ENCODE measurements at places on chromosomes 2 and 18.

GRCh38 chr2:118721817-118722551 lies 125.5 kb downstream of the EN1 start:
- no peak for DNase-seq

DNA sequence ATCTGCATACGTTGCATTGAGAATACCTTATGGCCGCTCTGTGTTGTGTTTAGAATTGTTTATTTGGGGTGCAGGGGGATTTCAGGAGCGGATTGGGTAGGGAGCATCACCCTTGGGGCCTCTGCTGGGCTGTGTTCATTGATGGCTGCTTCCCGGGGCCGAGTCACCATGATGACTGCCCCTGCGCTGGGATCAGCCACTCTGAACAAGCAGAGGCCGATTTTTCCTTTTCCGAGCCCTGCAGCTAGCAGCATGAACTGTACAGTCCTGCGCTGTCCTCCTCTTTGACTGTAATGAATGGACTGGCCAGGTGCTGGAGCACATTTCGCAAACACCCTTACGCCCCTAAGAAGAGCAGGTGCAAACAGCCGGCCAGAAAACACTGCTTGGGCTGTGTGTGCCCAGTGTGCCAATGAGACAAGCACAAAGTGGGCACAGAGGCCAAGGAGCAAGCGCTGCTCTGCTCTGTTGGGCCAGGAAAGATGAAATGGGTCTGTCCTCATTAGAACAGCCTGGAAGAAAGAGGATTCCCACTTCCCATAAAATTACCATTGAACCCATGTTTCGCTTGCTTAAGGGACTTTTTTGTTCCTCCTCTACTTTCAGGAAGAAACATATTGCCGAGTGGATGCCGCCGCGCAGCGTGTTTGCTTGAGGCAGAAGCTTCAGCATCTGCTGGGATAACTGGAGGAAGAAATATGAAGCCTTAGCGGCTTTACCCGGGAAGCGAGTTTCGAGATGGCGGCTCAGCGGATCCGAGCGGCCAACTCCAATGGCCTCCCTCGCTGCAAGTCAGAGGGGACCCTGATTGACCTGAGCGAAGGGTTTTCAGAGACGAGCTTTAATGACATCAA lies 82.7 kb downstream of the SH3BP4 start:
- no peak for DNase-seq

- no peak for DNase-seq
Observed at GRCh38 chr18:76306685-76307292, 188.3 kb downstream of the ZNF516 start.

- DNase-seq, result no peak
Observed at GRCh38 chr18:3663870-3664512, 214.0 kb downstream of the TGIF1 start.

- no peak for DNase-seq
Observed at GRCh38 chr2:86256300-86256699, 57.0 kb downstream of the MRPL35 start.

DNA sequence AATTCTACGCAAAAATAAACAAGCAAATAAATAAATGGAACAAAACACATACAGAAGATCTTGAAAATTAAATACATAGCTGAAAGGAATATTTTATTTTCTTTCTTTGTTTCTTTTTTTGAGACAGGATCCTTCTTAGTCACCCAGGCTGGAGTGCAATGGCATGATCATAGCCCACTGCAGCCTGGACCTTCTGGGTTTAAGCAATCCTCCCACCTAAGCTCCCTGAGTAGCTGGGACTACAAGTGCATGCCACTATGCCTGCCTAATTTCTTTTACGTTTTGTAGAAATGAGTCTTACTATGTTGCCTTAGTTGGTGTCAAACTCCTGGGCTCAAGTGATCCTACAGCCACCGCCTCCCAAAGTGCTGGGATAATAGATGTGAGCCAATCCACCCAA lies 44.6 kb upstream of the ACTR3 start:
- DNase-seq, result no peak

DNA sequence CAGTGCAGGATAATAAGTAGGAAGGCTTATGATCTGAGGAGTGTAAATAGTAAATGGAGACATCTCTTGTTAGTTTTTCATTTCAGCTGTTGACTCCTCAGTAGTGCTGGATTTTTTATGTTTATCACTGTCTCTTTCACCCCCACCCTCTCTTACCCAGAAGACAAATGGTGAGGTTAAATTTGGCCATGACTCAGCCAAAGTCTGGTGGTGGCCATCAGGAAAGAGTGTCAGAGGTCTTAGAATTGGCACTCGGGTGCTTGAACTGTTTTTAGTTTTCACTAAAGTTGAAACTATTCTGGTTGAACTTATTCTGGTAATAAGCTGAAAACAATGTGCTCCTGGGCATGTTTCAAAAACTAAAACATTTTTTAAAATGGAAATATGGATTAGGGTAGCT lies 123.3 kb downstream of the FHOD3 start:
- no peak for DNase-seq
